ENCODE measurements at places on chromosomes 12 and 14.

DNA sequence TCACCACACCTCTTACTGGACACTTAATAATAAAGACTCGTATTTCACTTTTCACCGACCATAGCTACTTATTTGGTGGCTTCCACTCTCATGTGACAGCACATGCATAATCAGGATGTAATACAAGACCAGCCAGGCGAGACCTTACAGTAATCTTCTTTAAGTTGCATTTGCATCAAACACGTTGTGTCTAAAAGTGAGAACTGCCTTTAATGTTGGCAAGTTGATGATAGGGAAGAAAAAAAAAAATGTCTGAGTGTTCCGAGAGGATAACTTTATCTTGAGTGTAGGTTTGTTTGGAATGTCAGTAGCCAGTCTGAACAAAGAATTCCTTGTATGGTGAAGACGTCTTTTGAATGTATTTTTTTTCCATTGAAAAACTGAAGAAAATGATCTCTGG lies 440.4 kb downstream of the ADAMTS20 start:
- no peak for DNase-seq

DNA sequence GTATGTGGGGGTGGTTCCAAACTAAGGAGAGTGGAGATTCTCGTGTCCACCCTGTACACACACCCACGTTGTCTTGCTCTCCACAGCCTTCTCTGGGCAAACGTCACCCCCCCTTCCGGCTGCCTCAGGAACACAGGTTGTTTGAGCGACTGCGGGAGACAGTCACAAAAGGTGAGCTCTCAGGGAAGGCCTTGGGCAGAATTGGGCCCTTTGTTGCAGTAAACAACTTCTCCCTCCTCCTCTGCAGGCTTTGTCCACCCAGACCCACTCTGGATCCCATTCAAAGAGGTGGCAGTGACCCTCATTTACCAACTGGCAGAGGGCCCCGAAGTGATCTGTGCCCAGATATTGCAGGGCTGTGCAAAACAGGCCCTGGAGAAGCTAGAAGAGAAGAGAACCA lies 8.1 kb upstream of the GAPDH start:
- DNase-seq: no peak

GRCh38 chr12:121628037-121628436 lies 1.7 kb downstream of the ORAI1 start:
- DNase-seq: no peak

GRCh38 chr12:15540469-15540872 lies 218.2 kb downstream of the PTPRO start:
- no peak for DNase-seq

DNA sequence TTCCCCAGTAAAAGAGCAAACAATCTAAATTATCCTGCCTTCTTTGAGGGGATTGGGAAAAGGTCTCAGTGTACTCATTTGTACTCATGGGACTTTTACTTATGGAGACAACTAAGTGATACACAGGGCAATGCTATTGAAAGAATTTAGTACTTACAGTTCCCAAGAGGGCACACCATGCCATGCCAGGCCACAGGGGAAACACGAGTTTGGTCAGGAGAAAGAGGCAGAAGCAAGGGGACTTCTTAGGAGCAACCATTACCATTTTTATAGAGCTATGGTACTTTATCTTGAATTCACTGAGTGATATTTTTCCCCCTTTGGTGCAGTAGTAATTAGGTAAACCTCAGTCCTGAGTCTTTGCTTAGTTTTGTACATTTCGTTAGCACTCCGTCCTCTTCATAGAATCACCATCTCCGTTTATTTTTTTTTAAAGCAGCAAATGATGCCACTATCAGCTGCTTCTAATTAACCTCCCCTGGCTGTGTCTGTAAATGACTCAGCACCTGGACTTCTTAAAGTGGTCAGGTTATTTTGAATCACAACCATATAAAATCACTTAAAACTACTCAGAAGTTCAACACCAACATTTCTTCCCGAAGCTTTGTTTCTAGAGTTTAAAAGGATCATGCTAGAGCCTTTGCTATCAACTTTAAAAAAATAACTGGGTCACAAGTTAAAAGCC lies 5.9 kb upstream of the WASHC3 start:
- no peak for DNase-seq

DNA sequence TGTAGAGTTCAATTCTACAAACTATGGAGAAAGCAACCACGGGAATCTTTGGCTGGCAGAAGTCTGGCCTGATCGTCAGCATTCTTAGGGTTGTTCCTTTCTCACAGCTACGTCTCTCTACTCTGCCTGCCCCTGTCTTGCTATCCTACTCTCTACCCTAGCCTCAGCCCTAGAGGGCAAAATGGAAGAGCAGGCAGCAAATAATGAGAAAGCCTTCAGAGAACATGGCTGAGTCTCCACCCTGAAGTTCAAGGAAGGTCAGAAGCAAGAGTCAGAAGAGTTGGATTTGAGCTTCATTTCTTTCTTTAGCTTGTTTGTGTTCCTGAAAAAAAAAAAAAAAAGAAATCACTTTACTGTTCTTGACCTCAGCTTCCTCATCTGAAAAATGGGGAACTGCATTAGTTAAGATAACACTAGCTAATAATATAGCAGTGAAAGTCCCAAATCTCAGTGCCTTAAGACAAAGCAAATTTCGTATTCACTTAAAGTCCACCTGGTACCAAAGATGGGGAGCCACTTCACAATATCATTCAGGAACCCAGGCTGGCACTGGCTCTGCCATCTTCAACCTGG lies 50.2 kb upstream of the CCND2 start:
- no peak for DNase-seq

DNA sequence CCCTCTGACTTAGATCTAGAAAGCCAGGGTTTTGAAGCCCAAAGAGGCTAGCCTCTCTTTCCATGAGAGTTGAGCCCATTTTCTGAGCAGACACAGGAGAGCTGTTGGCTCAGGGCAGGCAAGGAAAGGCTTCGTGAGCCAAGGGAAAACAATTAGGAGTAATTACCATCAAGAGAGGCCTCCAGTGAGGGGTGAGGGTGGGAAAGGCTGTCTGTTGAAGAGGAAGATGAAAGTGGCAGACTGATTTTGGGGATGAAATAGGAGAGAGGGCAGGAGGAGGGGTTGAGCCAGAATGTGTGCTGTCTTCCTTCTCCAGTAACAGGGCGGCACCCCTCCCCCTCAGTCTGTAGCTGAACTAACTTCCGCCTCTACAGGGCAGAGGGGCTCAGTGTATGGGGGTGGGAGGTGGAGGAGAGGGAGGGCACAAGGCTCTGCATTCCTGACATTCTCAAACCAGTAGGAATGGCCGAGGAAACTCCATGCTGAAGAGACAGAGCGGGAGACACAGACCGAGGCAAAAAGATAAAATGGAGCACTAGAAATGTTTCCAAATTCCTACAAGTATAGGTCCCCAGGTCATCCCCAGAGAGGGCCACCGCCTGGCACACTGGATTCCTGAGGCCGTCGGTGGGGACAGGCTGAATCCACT lies 33.1 kb upstream of the COL2A1 start:
- no peak for DNase-seq

GRCh38 chr12:115683240-115683780 lies 594.2 kb downstream of the MED13L start:
- DNase-seq: no peak

GRCh38 chr12:84904051-84904450 lies 8.5 kb downstream of the SLC6A15 start:
- no peak for DNase-seq

- no peak for DNase-seq
Measured at GRCh38 chr12:50149311-50149710, 17.9 kb downstream of the CERS5 start.

DNA sequence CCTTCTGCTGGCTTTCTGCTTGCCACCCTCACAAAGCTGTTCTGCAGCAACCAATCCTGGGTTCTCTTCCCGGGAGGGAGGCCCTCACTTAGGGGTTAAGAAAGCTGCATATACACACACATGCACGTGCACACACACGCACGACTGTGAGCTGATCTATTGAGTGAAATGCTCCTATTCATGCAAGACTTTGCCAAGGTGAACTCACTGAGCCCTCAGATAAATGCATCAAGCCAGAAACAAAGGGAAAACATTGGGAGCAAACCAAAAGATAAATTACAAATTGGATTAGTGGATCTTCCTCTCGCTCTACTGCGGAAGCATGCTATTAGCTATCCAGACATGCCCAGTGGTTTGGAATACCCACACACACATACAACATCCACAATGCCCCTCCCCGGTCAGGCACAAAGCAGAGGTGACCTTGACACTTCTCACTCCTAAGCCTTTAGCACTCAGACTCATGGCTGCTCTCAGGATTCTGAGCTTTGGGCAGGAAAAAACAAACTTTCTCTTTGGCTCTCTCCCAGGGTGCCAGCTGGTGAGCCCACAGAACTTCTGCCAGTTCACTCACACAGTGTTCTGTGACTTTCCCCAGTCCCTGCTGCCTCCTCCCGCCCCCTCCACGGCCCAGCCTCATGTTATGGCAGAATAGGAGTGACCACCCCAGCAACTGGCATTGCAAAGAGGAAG lies 320.0 kb downstream of the DPF3 start:
- DNase-seq: no peak

GRCh38 chr14:78535041-78535440 lies 364.9 kb downstream of the NRXN3 start:
- no peak for DNase-seq

DNA sequence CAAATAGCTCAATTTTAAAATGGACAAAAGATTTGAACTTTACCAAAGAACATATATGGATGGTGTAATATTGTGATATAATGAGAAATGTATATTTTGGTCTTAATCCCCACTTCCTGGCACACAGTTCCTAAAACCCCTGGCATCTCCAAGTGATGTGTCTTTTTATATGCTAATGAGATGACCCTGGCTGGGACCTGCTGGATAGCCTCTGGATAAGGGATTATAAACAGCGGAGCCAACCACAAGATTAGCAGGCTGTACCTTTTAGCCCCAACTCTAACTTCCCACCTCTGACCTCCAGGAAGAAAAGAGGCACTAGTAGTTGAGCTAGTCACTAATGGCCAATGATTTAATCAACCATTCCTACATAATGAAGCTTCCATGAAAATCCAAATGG lies 130.0 kb downstream of the DPF3 start:
- DNase-seq: no peak

- no peak for DNase-seq
Measured at GRCh38 chr14:100263141-100263540, 24.2 kb downstream of the YY1 start.

- no peak for DNase-seq
Measured at GRCh38 chr12:109963743-109964429, 32.3 kb downstream of the GIT2 start.

- DNase-seq: no peak
Measured at GRCh38 chr12:70806043-70806442, 114.5 kb downstream of the PTPRR start.

DNA sequence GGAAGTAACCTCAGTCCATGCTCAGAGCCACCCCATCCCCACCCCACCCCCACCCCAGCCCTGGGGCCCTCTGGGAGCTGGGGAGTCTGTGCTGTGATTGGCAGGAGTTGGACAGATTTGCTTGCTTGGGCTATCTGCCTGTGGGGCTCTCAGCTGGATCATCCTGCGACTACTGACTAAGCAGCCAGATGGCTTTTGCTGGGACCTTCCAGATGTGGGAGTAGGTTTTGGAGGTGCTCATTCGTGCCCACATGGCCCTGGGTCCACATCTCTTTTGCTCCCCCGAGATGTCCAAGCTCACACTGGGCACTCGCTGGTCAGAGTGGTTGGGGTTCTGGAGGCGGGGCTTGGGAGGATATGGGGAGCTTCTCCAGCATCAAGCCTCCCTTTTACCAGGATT lies 138.9 kb downstream of the TSPAN9 start:
- no peak for DNase-seq

DNA sequence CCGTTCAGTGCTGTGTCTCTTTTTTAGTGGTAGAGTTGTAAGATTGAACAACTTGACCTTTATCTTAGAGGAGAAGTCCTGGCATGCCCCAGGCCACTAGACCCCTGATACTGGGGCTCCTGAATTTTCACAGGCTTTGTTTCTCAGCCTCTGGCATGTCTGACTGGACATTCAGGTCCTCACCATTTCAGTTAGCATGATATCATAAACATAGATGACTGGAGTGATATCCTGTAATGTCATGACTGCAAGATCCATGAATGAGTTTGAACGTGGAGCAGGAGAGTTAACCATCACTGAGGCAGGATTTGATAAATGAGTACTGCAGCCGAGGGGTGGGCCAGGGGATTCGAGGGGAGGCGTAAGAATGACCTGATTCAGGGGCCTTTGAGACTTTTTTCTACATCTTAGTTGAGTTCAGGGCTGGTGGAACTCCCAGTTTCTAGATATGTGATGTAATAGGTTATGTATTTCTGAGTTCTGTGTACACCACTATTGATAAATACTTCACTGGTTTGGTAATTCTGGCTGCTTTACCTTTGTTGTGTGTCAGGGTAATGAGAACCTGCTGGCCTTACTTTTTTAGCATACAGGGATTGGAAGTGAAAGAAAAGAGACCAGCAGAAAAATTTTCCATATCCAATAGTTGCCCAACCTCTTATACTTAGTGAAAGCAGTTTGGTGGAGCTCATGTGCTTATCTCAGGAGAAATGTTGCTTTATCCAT lies 217.0 kb downstream of the SYNE2 start:
- DNase-seq: no peak

DNA sequence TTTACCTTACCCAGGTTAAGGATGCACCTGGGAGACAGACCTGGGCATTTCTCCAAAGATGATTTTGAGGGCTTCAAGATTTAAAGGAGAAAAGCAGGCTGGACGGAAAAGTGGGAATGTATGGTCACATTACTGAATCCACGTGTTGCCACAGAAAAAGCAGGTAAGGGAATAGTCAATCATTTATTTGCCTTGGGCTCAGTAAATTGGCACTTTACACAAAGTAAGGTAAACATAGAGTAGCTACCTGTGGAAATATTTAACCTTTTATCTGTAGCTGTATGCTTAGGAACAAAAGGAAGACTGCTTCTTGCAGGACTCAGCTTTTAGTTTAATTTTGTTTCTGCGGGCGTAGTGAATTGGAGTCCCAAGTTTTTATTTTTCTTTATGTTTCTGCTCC lies 153.3 kb downstream of the SLCO1B3 start:
- DNase-seq: no peak

DNA sequence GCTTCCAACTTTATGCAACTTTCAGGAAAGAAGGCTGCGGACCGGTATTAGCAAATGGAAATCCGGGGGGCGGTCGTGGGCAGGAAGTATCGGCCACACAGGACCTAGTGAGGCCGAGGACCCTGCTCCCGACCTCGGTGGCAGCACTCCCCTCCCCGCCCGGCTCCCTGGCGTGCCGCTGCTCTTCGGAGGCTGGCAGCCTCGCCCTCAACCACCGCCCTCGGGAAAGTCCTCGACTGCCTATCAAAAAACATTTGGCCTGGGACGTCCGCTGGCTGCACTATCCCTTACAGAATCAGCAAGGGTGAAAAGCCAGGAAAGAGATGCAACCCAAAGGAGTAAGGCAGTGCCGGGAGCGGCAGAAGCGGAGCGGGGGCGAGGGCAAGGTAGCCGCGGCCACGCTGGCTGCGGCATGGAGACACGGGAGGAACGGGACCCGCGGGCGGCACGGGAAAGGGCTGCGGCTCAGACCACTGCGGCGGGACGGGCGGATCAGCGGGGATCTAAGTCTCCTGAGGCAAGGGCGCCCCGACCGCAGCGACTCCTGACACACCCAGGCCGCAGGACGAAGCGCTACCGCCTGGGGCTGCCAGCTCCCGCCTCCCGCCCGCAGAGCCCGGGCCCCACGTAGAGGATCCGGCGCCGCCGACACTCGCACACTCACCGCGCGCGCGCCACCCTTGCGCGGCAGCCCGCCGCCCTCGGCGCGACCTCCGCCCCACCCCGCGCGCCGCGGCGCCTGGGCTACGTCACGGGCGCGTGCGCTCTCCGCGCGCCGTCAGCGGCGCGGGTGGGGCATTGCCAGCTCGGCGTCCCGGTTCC lies at the start of the genes BBOF1 and ENTPD5:
Gene BBOF1 (plus strand): TSS at position 764 of the 822 bp plus-strand sequence. CDS start 130 bp downstream, outside the sequence.
Gene ENTPD5 (minus strand): TSS at position 703 of the 822 bp plus-strand sequence. CDS start 31,186 bp downstream, outside the sequence.
- DNase-seq: peak; percentile 91

Measured in caudate nucleus (tissue), 63 donors.